ENCODE measurements at places on chromosomes 5 and 9. TPM values are rescaled to one million over a fixed set of nuclear protein-coding genes. Genes with fewer than 3 reads are reported as not detected.

Gene FRRS1L
- 66.9 TPM for total RNA-seq

Gene ARAP3
- 2.4 TPM for total RNA-seq

Gene SMARCA2
- 227 TPM for total RNA-seq

Gene OBP2B
- total RNA-seq: not detected

Gene PFN3
- 0.82 TPM for total RNA-seq

Gene PKD2L2
- total RNA-seq: not detected

Gene CATSPER3
- 0.82 TPM for total RNA-seq

Gene SAXO1
- total RNA-seq: not detected

Gene WDR55
- 12.6 TPM for total RNA-seq

Gene ABCA1
- total RNA-seq: 28.5 TPM

Gene TSSK1B
- under 0.01 TPM for total RNA-seq

Gene CYLC2
- total RNA-seq: not detected

Gene RHOBTB3
- 312 TPM for total RNA-seq

Gene PCDHB10
- 13.9 TPM for total RNA-seq

Gene MYMK
- not detected for total RNA-seq

Gene FAM151B
- 38.3 TPM for total RNA-seq

Gene BHMT
- 2.4 TPM for total RNA-seq

Gene ACSL6
- 34.2 TPM for total RNA-seq

Gene LRRC19
- total RNA-seq: not detected

Gene C9orf50
- total RNA-seq: not detected

Gene TAS2R1
- total RNA-seq: not detected

Gene PPIC
- 2.9 TPM for total RNA-seq

Gene DEPDC1B
- total RNA-seq: 12.2 TPM

Gene SEMA6A
- total RNA-seq: 15.5 TPM

Gene GAS1
- 18.3 TPM for total RNA-seq

Gene SV2C
- total RNA-seq: 2.9 TPM

Gene IRX2
- under 0.01 TPM for total RNA-seq

Gene EPB41L4B
- 2.9 TPM for total RNA-seq

Gene ANKRD20A1
- 6.5 TPM for total RNA-seq

Gene ADGRV1
- total RNA-seq: 98.6 TPM

Gene TTF1
- total RNA-seq: 17.1 TPM

Gene FOXD4
- 1.2 TPM for total RNA-seq

Gene RGMB
- total RNA-seq: 34.6 TPM

Gene UNC13B
- 17.9 TPM for total RNA-seq

Gene ZNF367
- 4.1 TPM for total RNA-seq

Gene CCDC171
- total RNA-seq: 28.9 TPM

Gene PAEP
- total RNA-seq: not detected

Gene ARHGEF28
- 6.1 TPM for total RNA-seq

Gene ARHGEF37
- total RNA-seq: 1.2 TPM

Gene DIMT1
- 18.8 TPM for total RNA-seq

Gene DBN1
- 187 TPM for total RNA-seq

Gene RFESD
- 1.2 TPM for total RNA-seq

Gene MARCHF6
- total RNA-seq: 229 TPM

Gene CARD6
- total RNA-seq: 0.82 TPM

Gene WDR38
- total RNA-seq: not detected

Gene RANBP3L
- 10.6 TPM for total RNA-seq

Gene COL15A1
- 6.9 TPM for total RNA-seq

Gene SPATA31C1
- total RNA-seq: not detected

Gene CSF2
- not detected for total RNA-seq

Gene PRR16
- total RNA-seq: 1.2 TPM

Gene OGN
- total RNA-seq: 17.5 TPM

Gene ATP10B
- 2.4 TPM for total RNA-seq

Gene DHX29
- 60.7 TPM for total RNA-seq

Gene P4HA2
- total RNA-seq: 13.9 TPM

Gene PCDHB16
- total RNA-seq: 5.3 TPM

Gene FYB1
- total RNA-seq: 1.6 TPM
